ENCODE measurements at places on chromosomes 7 and 10. TPM values are rescaled to one million over a fixed set of nuclear protein-coding genes. Genes with fewer than 3 reads are reported as not detected.

GRCh38 chr7:391961-392524 is 102.1 kb downstream of the FOXL3 start:
- no peak for DNase-seq

FRMPD2 gene
- not detected for total RNA-seq

CAMK2B gene
- total RNA-seq = 0.02 TPM

DNA sequence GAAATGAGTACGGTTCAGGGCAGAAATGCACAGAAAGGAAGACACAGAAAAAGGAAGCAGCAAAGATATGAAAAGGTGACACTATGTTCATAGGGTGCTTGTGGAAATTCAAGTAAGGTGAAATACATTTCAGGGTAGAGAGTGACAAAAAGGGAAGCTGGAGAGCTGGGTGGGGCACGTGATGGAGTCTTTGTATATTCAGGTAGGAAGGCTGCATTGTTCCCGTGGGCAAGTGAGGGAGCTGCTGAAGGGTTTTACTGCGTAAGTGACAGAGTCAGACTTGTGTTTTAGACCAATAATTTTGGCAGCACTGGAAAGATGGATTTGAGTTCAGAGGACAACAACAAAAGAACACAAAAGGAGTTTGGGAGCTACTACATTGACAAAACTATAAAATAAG is 35.3 kb upstream of the ANK3 start:
- DNase-seq = no peak

OPN1SW gene
- total RNA-seq = not detected

AKR1C8 gene
- not detected for total RNA-seq

GRCh38 chr10:69439813-69440506 is 11.3 kb upstream of the TSPAN15 start:
- DNase-seq = peak; percentile 34

UCMA gene
- not detected for total RNA-seq

DNA sequence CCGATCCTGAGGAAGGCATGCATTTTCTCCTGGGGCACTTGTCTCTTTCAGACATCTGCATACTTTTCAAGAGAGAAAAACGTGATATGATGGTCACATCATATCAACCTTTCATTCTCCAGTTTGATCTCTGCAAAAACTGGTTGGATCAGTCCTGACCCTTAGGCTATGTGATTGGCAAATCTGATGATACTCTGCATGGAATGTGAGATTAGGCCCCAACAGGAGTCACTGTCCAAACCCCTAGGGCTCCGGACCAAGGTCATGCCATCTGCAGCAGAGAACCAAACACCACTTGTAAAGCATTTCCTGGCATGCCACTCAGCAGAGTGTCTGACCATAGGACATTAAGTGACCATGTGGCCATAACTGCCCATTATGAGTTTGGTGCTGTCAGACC is 8.6 kb downstream of the GCK start:
- no peak for DNase-seq

GRCh38 chr10:113335592-113335991 is 217.3 kb upstream of the HABP2 start:
- DNase-seq = peak; percentile 20

GRCh38 chr7:139873593-139874301 is 44.7 kb downstream of the TBXAS1 start:
- DNase-seq = no peak

DNA sequence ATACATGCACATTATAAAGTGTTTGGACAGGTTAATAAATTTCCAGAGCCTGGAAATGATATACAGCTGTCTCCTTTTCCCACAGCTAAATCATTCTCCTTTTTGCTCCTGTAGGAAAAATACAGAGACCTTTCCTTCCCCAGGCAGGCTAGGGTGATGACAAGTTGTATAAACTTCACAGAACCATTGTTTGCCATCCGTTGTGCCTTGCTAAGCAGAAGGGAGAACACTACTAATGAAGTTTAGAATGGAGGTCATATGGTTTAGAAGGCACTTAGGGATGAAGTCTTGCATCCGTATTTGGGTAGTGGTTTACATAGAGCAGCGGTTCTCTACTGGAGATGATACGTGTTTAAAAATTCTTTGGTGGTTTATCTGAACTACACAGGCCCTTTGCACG is 46.0 kb downstream of the NAMPT start:
- no peak for DNase-seq

DNA sequence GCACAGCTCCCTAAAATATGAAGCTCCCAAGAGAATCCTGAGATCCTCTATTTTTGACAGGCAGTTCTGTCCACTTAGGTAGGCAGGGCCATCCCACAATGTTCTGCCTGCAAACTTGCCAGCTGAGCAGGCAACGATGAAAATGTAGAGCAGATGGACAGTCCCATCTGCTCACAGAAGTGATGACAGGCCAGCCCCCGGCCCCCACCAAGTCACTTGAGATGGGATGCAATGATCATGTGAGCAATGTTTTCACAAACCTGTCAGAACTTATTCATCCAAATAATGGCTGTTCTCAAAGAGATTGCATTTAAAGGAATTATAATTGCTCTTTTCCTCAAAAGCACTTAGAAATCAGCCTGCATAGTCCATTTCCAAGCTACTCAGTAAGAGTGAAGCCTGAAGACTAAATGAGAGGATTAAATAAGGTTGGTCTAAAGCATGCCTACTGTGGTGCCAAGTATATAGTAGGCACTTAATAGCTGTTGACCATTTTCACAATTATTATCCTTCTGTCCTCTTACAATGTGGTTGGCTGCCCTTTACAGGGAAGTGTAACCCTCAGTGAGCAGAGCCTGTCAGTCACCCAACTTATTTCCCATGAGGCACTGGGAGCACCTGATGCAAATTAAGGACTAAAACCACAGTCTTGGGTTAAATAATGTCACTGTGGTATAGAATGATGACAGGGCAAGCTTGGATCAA is 301.2 kb downstream of the FGFR2 start:
- no peak for DNase-seq

SUN3 gene
- not detected for total RNA-seq

GRCh38 chr7:74280985-74281384 is 8.2 kb upstream of the CLIP2 start:
- DNase-seq = no peak

DNA sequence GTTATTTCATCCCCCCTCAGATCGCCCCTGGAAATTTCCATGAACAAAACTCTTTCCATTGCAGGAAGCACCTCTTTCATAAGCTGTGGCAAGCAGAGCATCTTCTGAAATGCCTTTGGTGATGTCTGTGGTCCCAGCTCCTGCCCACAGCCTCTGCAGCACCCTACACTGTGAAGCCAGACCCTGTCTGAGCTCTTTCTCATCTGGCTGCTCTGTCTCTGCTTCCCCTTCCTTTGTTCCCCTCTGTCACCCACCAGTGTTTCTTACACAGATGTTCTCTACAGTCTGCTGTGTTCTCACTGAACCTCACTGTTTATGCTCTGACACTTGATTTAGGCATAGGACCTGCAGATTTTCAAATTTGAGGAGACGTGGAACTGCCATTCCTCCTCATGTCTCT is 1.9 kb upstream of the TAS2R39 start:
- no peak for DNase-seq

GRCh38 chr7:2261611-2262010 is 19.6 kb downstream of the NUDT1 start:
- no peak for DNase-seq

TAS2R3 gene
- not detected for total RNA-seq

GNAT3 gene
- not detected for total RNA-seq

DNA sequence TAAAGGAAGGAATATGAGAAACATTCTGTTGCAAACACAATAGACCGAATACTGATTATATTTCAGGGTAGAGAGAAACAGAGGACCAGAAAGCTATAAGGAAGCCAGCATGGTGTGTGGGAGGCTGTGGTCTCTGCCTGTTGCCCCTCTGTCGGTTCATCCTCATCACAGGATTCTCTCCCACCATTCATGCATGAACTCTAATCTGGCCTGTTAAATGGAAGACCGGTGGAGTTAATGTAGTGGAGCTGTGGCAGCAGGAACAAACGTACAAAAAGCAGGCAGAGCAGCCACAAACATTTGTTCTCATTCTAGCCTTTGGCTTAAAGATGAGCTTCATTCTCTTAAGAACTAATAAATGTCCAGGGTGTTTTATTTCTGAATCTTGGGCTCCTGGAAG is 902.4 kb downstream of the LRMDA start:
- DNase-seq = no peak

PITX3 gene
- not detected for total RNA-seq

AKR1D1 gene
- not detected for total RNA-seq

DNA sequence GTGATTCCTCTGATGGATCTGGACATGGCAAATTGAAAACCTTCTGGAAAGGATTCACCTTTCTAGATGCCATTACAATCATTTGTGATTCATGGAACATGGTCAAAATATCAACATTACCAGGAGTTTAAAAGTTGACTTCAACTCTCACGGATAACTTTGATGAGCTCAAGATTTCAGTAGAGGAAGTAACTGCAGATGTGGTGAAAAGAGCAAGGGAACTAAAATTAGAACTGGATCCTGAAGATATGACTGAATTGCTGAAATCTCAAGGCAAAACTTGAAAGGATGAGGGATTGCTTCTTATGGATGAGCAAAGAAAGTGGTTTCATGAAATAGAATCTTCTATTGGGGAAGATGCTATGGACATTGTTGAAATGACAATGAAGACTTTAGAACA is 293.6 kb downstream of the ARHGAP12 start:
- no peak for DNase-seq

CRYGN gene
- total RNA-seq = not detected

- DNase-seq = no peak
Measured at GRCh38 chr10:130621231-130621775, 485.1 kb downstream of the GLRX3 start.

DNA sequence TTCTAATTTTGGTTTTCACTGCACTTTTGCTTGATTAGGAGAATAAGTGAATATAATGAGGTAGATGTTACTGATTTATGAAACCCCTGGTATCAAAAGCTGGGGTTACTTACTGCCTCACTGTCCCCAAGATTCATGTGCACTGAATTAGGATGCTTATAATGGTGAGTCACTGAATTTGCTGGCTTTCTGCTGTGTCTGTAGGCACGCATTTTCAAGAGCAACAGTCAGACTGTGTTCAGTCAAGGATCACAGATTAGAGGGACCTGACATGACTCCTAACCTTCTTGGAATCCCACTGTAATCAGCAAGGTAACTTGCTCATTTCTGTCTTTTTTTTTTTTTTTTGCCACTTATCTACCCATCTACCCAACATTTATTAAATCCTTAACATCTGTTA is 59.7 kb downstream of the GPR85 start:
- no peak for DNase-seq

DNA sequence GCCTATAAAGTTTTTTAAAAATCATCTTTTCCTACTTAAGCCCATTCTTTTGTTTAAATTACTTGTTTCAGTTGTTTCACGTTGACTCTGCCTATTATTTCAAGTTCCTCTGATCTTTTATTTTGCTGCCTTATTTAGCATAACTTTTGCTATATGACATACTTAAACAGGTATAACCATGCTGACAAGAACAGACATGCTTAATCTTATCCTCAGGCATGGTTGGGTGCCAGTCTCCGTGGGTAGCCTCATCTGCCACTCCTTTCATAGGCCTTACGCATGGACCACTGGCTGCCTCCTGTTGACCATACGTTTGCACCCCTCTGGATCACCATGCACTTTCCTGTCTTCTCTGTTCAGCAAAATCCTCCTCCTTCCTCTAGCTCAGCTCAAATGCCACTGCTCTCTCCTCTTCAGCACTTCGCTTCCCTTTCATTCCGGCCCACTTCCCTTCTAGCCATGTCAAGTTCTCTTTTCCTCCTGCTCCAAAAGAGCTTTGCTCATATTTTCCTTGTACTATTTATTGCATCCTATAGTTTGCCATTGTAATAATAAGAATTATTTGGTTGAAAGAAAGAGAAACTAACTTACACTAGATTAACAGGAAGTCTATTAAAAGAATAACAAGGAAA is 10.0 kb upstream of the TSPAN33 start:
- no peak for DNase-seq

DNA sequence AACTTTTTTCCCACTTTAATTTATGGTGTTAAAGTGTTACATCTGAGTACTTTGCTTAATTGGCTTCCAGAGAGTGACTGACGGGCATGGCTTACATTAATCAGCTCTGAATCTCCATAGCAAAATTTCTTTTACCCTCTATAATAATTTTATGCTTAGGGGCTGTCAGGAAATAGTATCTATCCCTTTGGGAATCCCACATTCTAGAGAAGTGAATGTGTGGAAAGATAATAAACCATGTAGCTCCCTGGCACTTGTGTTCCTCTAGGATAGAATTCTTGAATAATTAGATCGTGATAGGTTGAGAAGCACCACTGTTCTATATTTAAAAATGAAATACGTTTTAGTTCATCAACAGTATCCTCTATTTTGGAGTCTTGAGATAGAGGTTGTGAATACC is 89.6 kb downstream of the DNAJB9 start:
- DNase-seq = no peak

DNA sequence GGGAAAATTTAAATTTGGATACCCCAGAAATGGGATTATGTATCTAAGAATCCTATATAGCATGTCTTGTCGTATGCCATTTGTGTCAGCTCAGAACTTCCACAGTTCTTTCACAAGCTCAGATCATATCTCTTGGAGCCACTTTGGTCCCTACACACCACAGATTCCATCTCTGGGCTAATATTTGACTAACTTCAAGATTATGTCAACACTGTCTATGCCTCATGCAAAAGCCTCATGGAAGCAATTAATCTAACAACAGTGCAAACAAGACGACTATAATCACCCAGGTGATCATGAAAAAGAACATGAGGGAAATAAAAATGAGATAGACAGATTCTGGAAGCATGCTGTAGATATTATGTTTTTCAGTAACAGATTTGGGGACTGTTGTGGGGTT is 189.1 kb downstream of the LRRTM3 start:
- no peak for DNase-seq

- DNase-seq = peak; percentile 32
Measured at GRCh38 chr10:51269821-51270220, 195.5 kb downstream of the PRKG1 start.

GRCh38 chr7:33932221-33932620 is 26.9 kb downstream of the BMPER start:
- no peak for DNase-seq

- no peak for DNase-seq
Measured at GRCh38 chr10:87974769-87975168, 111.3 kb downstream of the PTEN start.

GRCh38 chr7:28891192-28891875 is 66.8 kb downstream of the TRIL start:
- no peak for DNase-seq

DNA sequence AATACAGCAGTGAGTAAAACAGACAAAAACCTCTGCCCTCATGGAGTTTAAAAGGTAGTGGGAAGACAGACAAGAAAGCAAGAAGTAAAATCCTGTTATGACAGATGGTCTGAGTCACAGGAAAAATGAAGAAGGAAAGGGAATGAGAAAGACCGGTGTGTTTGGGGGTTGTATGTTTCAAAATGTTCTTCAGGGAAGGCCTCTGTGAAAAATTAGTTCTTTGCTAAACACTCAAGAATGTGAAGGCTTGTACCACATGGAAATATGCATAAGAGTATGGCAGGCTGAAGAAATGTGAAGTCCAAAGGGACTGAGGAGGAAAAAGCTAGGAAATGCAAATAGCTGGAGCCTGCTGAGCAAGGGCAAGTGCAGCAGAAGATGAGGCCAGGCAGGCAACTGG is 315.9 kb upstream of the SEMA3A start:
- peak; percentile 36 for DNase-seq

All from HT1080 (cell line).